CD4-positive, alpha-beta T cell treated with Interleukin-4 for 1 hour (primary cell): ENCODE measurements at places on chromosomes 1 and 21.

GRCh38 chr1:210233216-210233494, 559 bp downstream of the SERTAD4 start:
- DNase-seq, result no peak

DNA sequence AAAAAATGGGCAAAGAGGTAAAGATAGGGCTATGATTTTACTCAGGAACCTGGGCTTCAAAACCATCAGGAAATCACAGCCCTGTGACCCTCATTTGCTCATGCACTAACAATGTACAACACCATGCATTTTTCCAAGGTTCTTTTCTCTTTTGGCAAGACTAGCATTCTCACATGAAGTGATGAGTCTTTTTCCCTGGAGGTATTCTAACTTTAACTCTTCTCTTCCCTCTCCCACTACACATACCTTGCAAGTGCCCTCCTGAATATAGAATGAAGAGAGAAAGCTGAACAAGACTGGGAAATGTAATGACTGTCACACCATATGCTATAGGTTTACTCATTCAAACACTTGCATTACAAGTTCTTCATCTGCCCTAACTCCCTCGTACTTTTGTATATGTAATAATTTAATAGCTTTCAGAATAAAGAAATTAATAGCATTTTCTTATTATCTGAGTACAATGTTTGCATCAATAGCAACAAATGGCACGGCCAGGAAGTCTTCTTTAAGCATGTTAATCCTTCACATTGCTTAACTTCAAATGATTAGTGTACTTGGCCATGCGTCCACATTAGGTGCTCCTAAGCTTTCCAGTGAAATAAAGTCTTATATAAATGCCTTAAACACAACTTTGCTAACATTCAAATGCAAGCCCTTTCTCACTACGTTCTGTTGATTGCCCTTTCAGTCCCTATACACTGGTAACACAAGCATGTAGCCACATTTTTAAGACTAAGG, 1.8 kb downstream of the NIBAN1 start:
- peak; percentile 15 for DNase-seq

DNA sequence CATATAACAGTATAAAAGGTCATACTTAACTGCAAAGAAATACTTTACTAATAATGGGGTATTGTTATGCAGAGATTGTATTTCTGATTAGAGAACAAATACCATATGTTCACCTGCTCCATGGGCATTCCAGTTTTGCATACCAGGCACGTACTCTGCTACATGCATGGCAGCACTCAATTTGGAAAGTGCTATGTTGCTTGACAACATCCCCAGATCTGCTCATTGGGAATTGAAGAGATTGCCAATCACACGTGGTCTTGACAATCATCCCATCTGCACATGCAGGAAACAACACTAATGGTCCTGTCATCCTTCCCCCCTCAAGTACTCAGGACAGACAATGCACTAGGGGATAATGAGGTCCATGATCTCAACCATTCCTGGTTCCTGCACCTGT, 63.4 kb upstream of the PDE4B start:
- no peak for DNase-seq

GRCh38 chr1:78869136-78869535, 137.4 kb downstream of the ADGRL4 start:
- DNase-seq, result no peak

DNA sequence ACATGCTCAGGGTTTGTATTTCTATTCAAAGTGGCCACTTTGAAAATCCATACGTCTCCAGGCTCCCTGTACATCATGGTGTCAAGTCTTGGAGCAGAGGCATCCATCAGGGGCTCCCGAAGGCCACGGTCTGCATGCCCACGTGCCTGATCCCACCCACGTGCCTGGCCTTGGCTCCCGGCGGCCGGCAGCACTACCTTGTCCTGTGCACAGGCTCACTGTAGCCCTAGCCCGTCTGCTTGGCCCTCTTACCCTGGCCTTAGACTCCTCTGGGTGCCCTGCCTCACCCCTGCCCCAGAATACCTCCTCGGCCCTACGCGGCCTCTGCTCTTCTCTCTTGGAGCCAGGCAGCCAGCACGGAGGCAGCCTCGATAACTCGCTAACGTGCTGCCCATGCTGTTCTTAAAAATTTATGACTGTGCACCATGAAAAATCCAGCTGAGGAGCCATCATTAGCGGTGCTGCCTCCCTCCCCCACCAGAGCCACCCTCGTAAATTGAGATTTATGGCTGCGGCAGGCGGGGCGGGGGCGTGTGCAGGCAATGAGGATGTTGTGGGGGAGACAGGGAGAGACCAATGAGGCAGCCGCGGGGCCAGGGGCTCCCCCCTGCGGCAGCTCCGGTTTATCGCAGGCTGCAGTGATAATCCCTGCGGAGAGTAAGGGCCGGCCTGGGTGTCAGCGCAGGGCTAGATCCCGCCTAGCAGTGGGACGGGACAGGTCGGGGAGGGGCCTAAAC, 24.6 kb downstream of the DMAP1 start:
- peak; percentile 40 for DNase-seq

GRCh38 chr1:185719021-185719420, 15.2 kb upstream of the HMCN1 start:
- no peak for DNase-seq

DNA sequence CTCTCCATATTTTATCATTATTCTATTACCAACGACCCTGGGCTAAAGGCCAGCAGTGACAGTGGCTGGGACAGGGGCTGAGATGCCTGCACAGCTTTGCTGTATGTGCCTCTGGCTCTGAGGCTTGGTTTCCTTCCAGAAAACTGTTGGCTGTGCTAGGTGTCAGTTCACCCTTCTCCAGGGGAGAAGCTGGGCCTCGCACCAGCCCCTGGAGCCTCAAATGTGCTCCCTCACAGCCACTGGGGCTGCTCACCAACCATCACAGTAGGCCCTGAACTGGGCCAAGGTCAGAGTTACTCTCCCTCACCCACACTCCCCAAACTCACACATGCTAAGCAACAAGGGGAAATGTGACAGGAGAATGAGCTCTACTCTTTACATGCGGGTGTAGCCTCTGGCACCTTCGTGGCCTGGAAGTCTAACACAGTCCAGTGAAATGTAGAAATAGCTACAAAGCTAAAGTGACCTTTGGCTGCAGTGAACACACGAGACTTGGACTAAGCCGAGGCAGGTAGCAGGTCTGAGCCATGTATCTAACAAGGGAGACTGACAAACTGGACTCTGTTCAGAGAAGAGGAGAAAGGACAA, 4.7 kb upstream of the CD160 start:
- DNase-seq, result no peak

DNA sequence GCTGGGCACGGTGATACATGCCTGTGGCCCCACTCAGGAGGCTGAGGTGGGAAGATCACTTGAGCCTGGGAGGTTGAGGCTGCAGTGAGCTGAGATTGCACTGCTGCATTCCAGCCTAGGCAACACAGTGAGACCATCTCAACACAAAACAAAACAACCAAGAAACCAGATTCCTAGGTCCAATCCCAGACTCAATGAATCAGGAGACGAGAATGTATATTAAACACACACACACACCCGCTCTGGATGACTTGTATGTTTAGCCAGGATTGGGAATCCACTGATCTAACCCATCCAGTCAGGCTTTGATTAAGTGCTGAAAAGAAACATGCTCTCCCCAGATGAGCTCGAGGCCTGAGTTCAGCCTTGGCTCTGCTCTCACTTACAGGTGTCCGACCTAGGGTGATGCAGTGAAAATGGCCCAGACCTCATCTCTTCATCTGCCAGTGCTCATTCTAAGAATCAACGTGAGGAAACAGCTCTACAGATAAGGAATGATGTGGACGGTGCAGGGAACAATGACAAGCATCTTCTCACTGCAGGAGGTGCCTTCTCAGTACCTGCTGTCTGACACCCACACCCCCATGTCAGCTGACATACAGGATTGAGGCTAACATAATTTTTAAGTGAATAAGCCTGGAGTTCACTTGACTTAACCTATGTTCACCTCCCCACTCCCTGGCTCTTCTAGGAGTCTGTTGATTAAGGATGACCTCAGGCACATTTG, 15.3 kb upstream of the SRSF4 start:
- DNase-seq, result no peak

DNA sequence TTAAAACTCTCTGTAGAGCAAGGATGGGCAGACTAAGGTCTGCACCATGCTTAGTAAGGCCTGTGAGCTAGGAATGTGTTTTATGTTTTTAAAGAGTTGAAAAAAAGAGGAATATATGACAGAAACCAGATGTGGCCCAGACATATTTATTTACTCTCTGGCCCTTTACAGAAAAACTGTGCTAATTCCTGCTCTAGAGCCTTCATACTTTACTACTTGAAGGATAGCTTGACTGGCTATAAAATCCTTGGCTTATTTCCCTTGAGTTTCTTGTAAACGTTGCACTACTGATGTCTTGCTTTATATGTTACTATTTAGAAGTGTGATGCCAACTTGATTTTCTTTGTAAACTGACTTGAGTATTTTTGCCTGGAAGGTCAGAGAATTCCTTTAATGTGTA, 33.5 kb downstream of the CTBS start:
- no peak for DNase-seq

- DNase-seq, result no peak
Measured at GRCh38 chr1:88916883-88917282, 25.5 kb upstream of the GTF2B start.

- DNase-seq, result no peak
Measured at GRCh38 chr1:243316366-243316989, 60.6 kb downstream of the SDCCAG8 start.

DNA sequence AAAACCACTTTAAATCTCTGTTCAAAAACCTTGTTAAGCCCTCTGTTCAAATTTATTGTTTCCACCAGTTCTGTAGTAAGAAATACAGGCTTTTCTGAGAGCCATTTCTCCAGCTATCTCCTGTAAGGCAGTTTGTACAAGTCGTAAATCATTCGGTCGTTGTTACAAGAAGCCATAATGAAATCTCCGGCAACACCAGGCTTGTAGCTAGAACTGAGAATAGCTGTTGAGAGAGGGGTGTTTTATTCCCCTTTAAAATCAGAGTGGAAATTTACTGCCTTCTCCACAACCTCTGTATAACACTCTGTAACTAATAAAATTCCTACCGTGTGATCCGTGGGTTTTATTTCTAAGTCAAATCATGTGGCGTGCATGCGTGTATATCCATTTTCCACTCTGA, 335.8 kb upstream of the KAZN start:
- DNase-seq, result no peak

DNA sequence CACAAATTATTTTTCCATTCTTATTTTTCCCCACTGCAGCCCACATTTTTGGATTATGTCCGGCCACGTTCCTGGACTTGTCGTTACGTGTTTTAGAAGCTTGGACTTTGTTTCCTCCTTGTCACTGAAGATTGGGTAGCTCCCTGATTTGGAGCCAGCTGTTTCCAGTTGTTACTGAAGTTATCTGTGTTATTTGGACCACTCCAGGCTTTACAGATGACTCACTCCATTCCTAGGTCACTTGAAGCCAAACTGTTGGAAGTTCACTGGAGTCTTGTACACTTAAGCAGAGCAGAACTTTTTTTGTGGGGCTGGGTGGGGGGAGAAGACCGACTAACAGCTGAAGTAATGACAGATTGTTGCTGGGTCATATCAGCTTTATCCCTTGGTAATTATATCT, 12.2 kb upstream of the AXDND1 start:
- DNase-seq, result no peak
